ENCODE measurements at places on chromosomes 7 and 10. TPM values are rescaled to one million over a fixed set of nuclear protein-coding genes. Genes with fewer than 3 reads are reported as not detected.

- H3K4me3 ChIP-seq, result no peak overlapping the region
- H3K27me3 ChIP-seq, result no peaks in the 10 kb centered on the region
- no peaks in the 10 kb centered on the region for H3K36me3 ChIP-seq
- no peak overlapping the region for H3K27ac ChIP-seq
- DNase-seq, result no peak
Observed at GRCh38 chr7:106281127-106281526, 3.7 kb downstream of the NAMPT start.

DNA sequence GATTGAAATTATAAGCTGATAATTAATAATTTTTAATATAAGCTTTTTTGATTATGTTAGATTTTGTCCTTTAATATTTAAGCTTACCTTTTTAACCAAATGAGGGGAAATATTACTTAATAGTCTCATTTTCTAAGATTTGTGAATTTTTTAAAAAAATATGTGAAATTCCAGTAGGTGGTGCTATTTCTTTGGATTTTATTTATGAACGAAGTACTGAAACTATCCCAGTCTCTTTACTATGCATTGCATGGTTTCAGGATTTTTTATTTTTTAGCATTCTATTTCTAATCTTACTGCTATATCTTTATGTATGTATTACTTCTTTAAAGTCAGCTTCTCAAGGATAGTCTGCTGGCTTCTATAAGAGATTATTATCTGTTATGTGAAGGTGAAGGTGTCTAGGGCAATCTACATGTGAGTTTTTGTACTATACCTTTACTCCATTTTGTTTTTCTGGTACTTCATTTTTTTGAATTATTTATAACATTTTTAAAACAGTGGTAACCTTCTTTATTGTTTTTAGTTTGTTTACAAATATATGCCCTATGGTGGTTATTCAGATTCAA, 78.3 kb downstream of the ATRNL1 start:
- DNase-seq, result no peak
- no peaks in the 10 kb centered on the region for H3K27me3 ChIP-seq
- no peak overlapping the region for H3K4me3 ChIP-seq

DNA sequence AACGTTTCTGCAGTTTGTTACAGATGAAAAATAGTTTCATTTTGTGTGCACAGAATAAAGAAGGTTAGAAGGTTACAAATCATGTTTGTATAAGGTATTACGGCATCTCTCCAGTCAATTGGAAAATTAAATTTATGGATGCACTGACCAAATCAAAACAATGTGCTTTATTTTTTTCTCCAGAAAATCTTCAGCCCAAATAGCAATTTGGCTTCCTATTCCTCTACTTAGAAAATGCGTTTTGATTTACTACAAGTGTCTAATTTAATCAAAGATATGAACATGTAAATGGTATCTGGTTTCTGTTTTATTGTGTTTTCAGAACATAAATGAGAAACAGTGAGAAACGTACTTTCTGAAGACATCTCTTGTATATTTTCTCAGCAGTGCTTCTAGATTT, 63.4 kb downstream of the AGMO start:
- no peak overlapping the region for H3K4me3 ChIP-seq
- no peaks in the 10 kb centered on the region for H3K4me1 ChIP-seq
- DNase-seq, result no peak
- no peaks in the 10 kb centered on the region for H3K27me3 ChIP-seq

- DNase-seq, result no peak
- no peak overlapping the region for H3K4me3 ChIP-seq
- no peaks in the 10 kb centered on the region for H3K36me3 ChIP-seq
Observed at GRCh38 chr7:153457746-153458145, 594.5 kb upstream of the DPP6 start.

DNA sequence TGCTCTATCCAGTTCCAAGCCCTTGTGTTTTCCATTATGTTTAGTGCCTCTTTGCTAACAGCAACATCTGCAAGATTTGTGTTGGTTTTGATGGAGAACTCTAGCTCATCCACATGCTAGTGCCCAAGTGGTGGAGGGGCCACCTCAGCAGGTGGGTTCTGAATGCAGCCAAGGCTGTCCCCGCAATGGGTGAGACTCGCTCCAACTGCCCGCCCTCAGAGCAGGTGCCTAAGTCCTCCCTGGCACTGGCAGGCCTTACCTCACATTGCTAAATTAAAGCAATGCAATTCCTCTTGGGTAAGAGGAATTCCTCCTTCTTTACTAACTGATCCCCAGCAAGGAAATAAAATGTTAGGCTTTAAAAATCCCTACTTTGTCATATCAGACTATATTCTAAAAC, 146.8 kb downstream of the ADCY1 start:
- H3K27me3 ChIP-seq, result no peaks in the 10 kb centered on the region
- no peak for DNase-seq
- no peak overlapping the region for H3K4me3 ChIP-seq
- H3K36me3 ChIP-seq, result no peaks in the 10 kb centered on the region

GRCh38 chr7:87317691-87318245, 27.7 kb upstream of the CROT start:
- H3K4me3 ChIP-seq, result no peak overlapping the region
- no peaks in the 10 kb centered on the region for H3K36me3 ChIP-seq
- H3K4me1 ChIP-seq, result no peaks in the 10 kb centered on the region
- no peak overlapping the region for H3K27ac ChIP-seq

DNA sequence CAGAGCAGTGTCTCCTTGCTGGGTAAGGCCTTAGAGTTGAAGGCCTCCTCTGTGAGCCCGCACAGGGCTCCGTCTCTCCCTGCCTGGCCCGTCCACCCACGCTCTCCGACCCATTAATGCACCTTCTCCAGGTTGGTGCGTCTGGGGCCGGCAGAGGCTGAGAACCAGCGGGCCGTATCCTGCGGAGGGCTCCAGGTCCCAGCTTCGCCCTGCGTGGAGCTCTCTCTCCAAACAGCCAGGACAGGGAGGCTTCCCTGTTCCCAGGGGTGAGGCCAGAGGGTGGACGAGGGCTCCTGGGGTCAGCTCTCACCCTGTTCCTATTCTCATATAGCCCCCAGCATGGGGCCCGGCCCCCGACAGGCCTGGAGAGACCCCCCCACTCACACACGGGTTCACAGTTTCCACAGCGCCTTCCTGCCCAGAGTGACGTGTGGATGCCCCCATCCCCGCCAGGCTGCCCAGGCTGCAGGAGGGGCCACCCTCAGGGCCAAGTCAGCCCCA, 34.6 kb downstream of the GET4 start:
- no peak for DNase-seq
- H3K4me1 ChIP-seq, result peaks cover 10% of the 10 kb centered on the region
- H3K36me3 ChIP-seq, result no peaks in the 10 kb centered on the region
- no peak overlapping the region for H3K27ac ChIP-seq

- H3K27ac ChIP-seq, result no peak overlapping the region
- H3K36me3 ChIP-seq, result no peaks in the 10 kb centered on the region
- H3K4me1 ChIP-seq, result no peaks in the 10 kb centered on the region
- no peaks in the 10 kb centered on the region for H3K27me3 ChIP-seq
- no peak for DNase-seq
Observed at GRCh38 chr10:6612371-6612770, 32.3 kb upstream of the PRKCQ start.

DNA sequence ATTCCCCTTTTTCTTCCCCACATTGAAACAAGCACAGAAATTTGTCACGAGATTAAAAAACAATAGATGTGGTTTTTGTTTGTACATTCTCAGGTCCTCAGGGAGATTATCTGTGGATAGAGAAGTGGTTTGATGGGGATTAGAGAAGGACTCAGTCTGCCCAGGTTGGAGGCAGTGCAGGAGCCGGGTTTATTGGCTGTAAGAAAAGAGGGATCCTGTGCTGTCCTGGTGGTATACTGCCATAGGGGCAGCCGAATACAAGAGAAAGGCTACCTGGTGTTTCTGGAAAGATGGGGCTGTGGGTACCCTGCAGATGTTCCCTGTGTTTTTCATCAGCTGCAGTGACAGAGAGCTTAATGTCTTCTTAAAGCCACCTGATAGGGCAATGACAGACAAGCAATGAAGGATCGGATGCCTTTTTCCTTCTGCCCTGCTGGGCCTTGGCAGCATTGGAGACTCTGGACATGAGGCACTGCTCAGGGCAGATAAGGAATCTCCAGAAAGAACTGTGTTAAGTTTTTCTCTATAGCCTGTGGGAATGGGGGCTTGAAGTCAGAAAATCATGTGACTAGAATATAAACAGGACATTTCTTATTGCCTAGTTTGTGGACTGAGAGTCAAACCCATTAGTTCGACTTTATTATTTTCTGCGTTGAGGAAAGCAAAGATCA, 18.1 kb upstream of the GPR141 start:
- H3K27me3 ChIP-seq, result no peaks in the 10 kb centered on the region
- H3K36me3 ChIP-seq, result no peaks in the 10 kb centered on the region
- H3K27ac ChIP-seq, result no peak overlapping the region
- H3K4me1 ChIP-seq, result no peaks in the 10 kb centered on the region
- no peak overlapping the region for H3K4me3 ChIP-seq

GRCh38 chr7:36978461-36978860, 254.2 kb upstream of the AOAH start:
- peaks cover 2% of the 10 kb centered on the region for H3K4me1 ChIP-seq
- H3K27me3 ChIP-seq, result no peaks in the 10 kb centered on the region
- H3K27ac ChIP-seq, result no peak overlapping the region
- no peaks in the 10 kb centered on the region for H3K36me3 ChIP-seq
- no peak for DNase-seq

DNA sequence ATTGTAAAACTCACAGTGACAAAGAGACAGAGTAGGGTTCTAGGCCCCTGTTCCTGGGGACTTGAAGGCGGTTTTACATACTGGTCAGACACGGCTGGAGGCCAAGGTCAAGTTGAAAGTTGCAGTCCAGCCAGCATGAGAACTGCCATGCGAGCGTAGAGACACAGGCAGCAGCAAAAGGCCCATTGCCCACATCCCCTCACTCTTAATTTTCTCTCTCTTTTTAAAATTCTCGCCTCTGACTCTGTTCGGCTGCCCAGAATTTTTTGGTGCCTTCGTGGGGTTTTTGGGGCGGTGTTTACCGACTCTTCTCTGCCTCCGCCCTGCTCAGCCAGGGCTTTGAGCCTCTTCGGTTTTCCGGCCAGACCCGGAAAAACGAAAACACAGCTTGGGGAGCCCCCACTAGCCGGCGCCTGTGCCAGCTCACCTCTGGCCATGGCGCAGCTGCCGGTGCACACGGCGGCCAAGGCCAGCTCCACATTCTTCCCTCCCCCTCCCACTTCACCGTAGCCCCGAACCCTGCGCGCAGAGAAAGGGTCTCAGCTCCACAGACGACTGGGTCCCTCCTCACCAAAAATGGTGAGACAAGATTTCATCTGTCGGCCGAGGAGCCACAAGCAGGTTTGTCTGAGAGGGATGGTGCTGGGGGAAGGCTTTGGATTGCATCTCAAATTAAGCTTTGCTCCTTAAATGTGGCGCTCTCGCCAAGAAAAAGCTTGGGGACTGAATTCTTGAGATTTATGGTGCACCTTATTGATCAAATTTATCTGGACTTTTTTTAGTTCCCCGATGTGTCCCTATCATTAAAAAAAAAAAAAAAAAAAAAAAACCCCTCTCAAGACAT, 2.3 kb upstream of the HOXA13 start:
- H3K4me1 ChIP-seq, result peaks cover 8% of the 10 kb centered on the region
- H3K36me3 ChIP-seq, result no peaks in the 10 kb centered on the region
- H3K27me3 ChIP-seq, result peaks cover 6% of the 10 kb centered on the region
- H3K27ac ChIP-seq, result no peak overlapping the region

DNA sequence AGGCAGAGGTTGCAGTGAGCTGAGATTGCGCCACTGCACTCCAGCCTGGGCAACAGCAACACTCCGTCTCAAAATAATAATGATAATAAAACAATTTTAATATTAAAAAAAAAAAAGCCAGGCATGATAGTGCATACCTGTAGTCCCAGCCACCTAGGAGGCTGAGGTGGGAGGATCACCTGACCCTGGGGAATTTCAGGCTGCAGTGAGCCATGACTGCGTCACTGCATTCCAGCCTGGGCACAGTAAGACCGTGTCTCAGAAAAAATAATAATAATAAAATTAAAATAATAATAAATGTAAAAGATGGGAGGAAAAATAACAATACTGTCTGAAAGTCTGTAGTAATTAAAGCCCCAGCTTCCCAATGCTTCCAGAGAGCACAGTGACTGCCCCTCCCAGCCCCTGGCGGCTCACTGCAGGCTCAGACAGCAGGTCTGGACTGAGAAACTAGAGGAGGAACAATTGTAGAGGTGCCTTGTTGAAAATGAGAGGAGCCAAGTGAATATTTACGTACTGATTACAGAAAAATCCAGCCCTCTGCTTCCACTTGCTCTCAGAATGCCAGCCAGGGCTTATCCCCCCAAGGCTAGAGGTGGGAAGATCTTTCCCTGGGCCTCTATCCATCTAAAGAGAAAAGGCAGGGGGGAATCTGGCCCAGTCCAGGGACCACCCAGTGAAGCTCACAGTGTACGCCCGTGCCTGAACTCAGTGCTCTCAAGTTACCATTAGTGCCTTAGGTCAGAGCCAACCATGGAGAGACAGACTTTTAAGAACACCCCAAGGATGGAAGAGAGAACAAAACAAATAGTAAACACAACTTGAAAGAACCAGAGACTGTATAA, 112.8 kb downstream of the PARD3 start:
- H3K27me3 ChIP-seq, result no peaks in the 10 kb centered on the region
- no peaks in the 10 kb centered on the region for H3K36me3 ChIP-seq
- no peak for DNase-seq
- H3K4me3 ChIP-seq, result no peak overlapping the region
- H3K4me1 ChIP-seq, result peaks cover 28% of the 10 kb centered on the region
- peak overlapping the region; percentile 35 for H3K27ac ChIP-seq

GRCh38 chr10:66924674-66925345, 1.0 kb upstream of the LRRTM3 start:
- H3K36me3 ChIP-seq, result no peaks in the 10 kb centered on the region
- no peaks in the 10 kb centered on the region for H3K4me1 ChIP-seq
- H3K4me3 ChIP-seq, result no peak overlapping the region
- H3K27ac ChIP-seq, result no peak overlapping the region
- H3K27me3 ChIP-seq, result no peaks in the 10 kb centered on the region

DNA sequence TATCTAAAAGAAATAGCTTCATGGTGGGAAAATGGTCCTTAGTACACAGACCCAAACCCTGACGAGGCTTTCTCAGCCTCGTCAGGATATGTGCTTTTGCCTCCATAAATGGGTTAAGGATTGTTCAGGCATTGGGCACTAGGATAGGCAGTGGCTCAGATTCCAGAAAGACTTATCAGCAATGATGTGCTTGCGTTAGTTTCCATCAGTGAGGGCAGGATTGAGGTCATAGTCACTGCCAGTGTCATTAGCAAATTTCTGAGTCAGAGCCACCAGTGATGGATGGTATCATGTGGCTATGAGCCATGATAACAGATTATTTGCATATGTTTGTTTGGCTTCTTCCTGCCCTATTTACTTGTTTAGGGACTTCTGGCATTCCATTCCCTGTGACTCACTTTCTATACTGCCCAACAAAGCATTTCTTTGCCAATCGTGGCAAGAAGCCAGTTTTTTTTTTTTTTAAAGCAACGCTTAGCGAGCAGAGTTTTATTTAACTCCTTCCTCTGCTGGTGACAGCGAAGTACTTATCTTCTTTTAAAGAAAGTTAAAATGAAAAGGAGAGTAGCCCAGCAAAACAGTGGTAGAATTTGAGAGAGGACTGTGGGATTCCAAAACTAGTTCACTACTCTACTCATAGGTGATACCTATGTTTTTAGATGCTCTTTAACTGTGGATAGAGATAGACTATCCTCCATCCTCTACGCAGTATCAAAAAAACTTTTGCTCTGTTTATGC, 44.4 kb downstream of the MYPN start:
- no peaks in the 10 kb centered on the region for H3K27me3 ChIP-seq
- H3K27ac ChIP-seq, result no peak overlapping the region
- no peaks in the 10 kb centered on the region for H3K36me3 ChIP-seq
- no peak for DNase-seq
- peaks cover 8% of the 10 kb centered on the region for H3K4me1 ChIP-seq

HHEX gene
- 4.2 TPM for total RNA-seq

IPMK gene
- 2.8 TPM for total RNA-seq

INA gene
- not detected for total RNA-seq

CPEB3 gene
- 5.6 TPM for total RNA-seq

HOXA9 gene
- 0.47 TPM for total RNA-seq

BICC1 gene
- 25.9 TPM for total RNA-seq

OLAH gene
- total RNA-seq, result not detected

HMX3 gene
- not detected for total RNA-seq

SERPINE1 gene
- 17.5 TPM for total RNA-seq

GIMAP8 gene
- 7.2 TPM for total RNA-seq

All from ovary (tissue), 10 donors.